ENCODE measurements at places on chromosomes 5 and 9.

DNA sequence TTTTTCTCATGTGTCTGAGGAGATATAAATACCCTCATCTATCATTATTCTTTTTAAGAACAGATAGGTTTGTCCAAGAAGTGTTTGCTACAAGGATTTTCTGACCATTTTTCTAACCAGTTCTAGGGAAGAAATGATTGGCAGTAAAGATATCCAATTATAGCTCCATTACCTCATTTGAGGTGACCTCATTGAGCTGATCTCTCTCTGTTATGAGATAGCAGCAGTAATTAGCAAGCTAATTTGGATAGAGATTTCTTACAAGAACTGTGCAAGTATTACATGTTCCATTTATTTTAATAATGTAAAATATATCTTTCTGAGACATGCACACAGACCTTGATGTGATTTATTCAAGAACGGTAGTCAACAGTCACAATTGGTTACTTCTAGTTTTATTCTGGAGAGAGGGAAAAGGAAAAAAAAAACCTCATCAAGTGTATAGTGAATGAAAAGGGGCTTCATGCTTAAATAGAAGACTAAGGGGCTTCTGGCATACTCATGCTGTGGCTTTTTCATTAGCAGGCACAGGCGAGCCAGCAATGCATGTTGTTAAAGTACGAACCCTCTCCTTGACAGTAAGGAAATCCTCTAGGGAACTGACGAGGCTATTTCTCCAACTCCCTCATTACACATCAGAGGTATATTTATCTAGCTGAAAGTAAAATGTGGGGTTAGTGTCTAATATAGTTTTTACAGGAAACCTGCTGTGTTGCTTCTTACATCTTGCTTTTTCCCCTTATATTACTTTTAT lies 127.3 kb downstream of the NUDT12 start:
- no peak for DNase-seq

DNA sequence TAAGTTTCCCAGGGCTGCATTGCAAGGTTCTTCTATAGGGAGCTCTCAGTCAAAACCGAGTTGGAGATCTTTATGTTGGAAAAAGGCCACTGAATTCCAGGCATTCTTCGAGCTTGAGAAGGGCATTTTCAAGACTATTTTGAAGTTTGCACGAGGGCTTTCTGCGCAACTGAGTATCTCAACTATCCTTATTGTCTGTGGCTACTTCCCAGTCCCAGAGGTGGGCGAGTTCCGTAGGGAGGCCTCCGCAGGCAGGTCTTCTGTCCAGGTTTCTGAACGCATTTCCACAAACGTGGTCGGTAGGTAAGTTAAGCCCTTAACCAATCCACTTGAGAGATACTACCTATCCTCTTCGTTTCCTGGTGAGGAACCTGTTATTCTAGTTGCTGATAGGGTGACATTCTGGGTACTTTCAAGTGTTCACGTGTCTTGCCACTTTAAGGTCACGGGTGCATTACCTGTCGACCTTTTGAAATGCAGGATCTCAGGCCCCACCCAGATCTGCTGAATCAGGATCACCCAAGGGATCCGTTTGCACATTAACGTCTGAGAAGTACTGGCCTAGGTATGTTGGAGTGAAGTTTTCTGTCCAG lies 51.4 kb upstream of the TJP2 start:
- DNase-seq, result no peak

GRCh38 chr9:13992138-13993088 lies 321.5 kb downstream of the NFIB start:
- peak; percentile 100 for DNase-seq

- no peak for DNase-seq
These were observed 15.0 kb downstream of the ZSWIM6 start for GRCh38 chr5:61347080-61347479.

- DNase-seq, result no peak
These were observed 32.6 kb upstream of the GPX3 start for GRCh38 chr5:150987746-150988145.

DNA sequence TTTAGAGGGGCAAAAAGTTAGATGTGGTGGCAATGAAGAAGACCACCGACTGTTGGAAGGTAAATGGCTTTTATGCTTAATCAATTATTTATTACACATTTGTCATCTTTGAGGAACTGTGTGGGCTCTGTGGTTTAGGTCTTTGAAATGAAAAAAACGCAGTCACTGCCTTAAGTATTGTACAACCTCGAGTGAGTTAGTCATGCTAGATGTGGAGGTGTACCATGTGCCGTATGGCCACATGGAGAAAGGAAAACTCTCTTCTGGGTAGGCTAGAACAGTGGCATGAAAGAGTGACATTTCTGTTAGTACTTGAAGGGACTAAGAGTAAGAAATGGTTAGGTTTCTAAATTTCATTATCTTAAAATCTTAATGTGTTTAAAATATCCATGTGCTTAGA lies 166.1 kb downstream of the HACD4 start:
- DNase-seq, result no peak

- no peak for DNase-seq
These were observed 22.1 kb downstream of the NTRK2 start for GRCh38 chr9:84691634-84692033.

DNA sequence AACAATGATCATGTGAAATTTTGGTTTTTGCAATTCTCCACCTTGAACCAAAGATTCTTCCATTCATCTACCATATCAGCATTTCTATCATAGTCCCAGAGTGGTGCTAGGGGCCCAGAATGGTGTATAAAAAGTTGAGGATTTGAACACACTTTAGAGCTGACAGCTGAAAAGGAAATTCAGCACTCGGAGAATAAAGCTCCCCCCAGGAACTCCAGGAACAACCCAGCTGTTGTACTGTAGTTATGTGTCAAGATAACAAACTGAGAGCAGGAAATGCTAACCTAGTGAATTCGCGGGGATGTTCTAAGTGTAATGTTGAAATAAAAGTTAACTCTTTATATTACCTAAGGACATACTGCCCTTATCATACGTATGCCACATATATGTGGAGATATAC lies 216.7 kb downstream of the NFIB start:
- no peak for DNase-seq

DNA sequence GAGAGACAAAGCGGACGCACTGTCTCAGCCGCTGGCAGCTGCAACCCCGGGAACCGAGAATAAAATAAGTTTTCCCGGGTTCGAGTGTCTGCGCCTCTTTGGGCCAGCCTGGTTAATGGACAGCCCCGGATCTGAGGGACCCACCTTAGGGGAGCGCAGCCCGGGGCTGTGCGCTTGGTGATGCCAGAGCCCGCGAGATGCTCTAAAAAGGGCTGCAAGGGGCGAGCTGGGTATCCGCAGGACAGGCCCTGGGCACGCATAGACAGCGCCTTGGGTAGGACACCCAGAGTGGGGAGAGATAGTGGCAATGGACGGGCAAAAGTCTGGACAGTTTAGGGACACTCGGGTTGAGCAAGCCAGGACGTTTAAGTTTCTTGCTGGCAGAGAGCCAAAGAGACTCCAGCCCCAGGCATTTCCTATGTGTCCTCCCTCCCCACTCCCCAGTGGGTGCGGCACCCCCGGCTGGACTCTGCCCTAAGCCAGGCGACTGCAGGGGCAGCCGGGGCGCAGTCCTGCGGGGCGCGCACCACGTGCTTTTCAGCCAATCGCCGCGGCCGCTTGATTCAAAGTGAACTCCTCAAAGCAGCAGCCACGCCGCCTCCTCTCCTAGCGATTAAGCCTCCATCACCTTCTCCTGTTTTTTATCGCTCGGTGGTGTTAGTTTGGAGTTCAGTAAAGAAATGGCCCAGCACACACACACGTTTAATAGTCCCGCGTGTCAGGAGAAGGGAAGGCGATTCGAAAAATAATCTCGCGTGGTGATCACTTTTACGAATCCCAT lies 616 bp upstream of the ENC1 start:
- DNase-seq, result peak; percentile 40

GRCh38 chr5:31682851-31683250 lies 43.9 kb downstream of the PDZD2 start:
- no peak for DNase-seq

GRCh38 chr5:24805230-24805629 lies 160.5 kb upstream of the CDH10 start:
- DNase-seq, result no peak

GRCh38 chr5:87132696-87133095 lies 135.0 kb upstream of the RASA1 start:
- no peak for DNase-seq

DNA sequence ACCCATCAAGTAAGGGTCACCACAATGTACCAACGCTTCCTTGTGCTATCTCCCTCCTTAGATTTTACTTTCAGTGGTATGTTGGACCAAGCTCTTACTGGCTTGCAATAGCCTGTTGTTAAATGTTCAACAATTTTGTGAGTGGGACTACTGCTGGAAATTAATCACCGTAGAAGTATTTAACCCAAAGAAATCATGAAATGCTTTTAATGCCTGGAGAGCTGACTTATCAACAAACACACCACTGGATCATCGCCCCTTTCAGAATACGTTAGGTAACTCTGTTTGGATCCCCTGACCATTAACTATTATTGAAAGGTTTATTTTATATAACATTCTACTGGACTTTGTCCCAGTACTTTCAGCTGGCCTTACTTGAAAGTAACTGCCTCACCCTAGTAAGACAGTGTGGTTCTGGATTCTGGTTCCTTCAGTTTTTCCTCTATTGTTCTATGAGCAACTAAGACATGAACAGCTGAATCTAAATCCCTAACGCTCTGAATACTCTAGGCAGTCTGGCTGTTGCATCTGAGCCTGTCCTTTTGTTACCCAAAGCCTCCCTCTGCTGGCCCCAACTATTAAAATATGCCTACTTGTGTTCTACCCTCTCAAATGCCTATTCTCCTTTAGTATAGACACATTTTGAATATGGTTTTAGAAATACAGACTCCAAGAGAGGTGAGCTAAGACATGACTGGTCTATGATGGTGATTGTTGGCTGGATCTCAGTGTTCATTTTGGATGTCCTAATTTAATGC lies 1203.4 kb upstream of the DMAC1 start:
- DNase-seq, result peak; percentile 60

GRCh38 chr9:100105861-100106260 lies 6.8 kb downstream of the INVS start:
- DNase-seq, result no peak

- no peak for DNase-seq
These were observed 215.7 kb downstream of the FAM114A2 start for GRCh38 chr5:153823036-153823435.

DNA sequence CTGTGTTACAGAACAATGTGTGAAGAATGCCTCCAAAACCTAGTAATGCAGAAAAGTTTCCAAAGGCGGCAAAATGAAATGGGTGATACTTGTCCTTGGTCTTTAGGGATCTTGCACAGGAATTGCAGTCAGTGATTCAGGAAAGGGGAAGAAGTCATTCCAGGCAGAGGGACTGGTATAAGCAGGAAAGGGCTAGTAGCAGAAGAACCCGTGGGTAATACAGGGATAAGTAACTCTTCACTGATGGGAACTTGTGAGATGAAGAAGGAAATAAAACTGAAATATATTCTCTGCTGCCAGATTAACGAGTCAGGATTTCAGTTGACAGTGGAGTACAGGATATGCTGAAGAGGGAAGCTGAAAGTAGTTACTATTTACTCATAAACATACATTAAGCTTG lies 1.2 kb downstream of the SRFBP1 start:
- DNase-seq, result no peak

Data from NCI-H446 (cell line).